ENCODE measurements at places on chromosomes 16 and 17.

DNA sequence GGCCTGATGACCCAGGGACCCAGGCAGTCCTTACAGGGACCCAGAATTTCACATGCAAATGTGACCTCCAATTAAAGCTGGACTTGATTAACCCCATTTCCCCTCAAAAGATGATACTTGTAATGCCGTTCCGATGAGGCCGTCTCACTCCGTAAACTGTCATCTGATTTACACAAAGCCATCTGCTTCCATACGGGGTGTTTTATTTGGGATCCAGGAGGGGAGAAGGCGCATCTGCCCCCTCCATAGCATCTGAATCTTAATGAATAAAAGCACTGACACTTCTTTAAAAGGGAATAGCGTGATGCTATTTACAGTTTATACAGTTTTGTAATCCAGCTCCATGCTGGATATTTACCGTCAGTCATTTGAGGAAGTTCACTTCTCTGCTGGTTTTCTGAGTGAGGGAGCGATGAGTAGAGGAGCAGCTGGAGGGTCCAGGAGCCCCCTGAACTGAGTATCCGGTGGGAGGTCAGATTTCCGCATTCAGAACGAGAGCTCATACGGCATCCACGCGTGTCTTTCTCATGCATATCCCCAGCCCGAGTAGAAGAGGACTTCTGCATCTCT, 452.7 kb downstream of the WWOX start:
- DNase-seq: no peak

GRCh38 chr16:84875846-84876245, 56.1 kb downstream of the CRISPLD2 start:
- no peak for DNase-seq

GRCh38 chr16:50932348-50932935, 190.6 kb downstream of the CYLD start:
- no peak for DNase-seq

- DNase-seq: no peak
Observed at GRCh38 chr16:17328932-17329331, 141.8 kb downstream of the XYLT1 start.

GRCh38 chr16:86553356-86553755, 1.7 kb downstream of the MTHFSD start:
- no peak for DNase-seq

DNA sequence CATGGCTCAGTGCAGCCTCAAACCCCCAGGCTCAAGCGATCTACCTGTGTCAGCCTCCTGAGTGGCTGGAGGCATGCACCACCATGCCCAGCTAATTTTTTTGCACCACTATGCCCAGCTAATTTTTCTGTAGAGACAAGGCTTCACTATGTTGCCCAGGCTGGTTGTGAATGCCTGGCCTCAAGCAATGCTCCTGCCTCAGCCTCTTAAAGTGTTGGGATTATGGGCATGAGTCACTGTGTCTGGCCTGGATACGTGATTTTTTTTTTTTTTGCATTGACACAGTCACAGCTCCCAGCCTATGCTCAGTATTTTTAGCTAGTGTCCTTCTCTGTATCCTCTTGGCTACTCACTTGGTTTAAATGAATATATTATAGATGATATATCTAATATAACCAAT, 377.0 kb upstream of the TNRC6C start:
- no peak for DNase-seq

- DNase-seq: no peak
Observed at GRCh38 chr16:4850211-4850610, 2.9 kb downstream of the UBN1 start.

- no peak for DNase-seq
Observed at GRCh38 chr16:4404967-4405696, 11.3 kb downstream of the CORO7 start.

GRCh38 chr16:48999508-48999907, 282.1 kb downstream of the CBLN1 start:
- no peak for DNase-seq

- DNase-seq: no peak
Observed at GRCh38 chr17:17609121-17609520, 17.6 kb upstream of the PEMT start.

DNA sequence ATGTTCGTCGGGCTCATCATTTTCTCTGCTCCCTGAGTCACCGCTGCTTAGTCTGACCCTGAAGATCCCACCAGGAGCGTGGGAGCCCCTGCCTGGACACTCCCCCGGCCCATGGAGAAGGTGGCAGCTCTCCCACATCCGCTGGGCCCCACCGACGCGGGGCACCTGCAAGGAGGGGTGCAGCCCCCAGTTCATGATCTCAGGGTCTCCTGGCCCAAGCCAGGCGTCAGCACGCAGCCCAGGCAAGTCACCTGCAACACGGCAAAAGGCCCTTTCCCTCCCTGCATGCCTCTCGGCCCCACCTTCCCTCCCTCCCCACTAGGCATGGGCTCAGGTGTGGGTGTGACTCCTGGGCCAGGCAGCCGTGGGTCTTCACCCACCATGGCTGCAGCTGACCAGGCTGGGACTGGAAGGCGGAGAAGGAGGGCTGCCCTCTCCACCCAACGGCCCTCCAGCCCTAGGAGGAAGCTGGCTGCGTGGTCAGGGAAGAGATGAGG, 9.7 kb upstream of the CHMP6 start:
- DNase-seq: no peak

DNA sequence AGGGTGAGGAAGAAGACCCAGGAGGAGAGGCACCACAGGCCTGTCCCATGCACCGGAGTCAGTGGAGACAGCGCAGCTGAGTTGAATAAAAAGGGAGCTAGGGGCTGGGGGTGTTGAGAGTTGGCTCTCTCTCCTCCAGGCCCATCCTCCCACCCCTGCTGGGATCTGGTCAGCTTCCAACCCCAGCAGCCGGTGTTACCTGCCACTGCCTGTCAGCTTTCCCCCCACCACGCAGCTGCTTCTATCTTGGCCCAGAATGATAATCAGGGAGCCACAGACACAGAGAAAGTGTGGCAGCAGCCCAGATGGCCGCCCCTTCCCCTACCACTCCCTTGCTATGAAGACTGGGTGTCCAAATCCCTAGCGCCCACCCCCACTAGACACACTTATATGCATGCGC, 120.6 kb upstream of the RPL38 start:
- no peak for DNase-seq

DNA sequence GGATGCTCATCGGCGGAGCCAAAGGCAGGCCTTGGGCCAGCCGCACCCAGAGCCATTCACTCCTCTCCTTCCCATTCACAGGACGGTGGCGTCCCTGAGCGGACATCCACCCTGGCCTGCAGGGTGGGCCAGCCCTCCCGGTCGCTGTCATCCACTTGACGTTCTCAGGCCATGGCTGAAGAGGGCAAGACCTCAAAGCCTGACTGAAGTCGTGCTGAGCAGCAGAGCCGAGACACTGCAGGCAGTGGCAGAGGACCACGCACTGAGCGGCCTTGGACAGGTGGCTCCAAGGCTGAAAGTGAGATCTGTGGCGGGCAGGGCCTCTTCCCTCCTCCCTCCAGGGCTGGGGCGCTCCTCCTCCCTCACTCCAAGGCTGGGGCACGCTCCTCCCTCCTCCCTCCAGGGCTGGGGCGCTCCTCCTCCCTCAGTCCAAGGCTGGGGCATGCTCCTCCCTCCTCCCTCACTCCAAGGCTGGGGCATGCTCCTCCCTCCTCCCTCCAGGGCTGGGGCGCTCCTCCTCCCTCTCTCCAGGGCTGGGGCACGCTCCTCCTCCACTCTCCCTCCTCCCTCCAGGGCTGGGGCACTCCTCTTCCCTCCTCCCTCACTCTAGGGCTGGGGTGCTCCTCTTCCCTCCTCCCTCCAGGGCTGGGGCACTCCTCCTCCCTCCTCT, 24.1 kb downstream of the GNPTG start:
- no peak for DNase-seq

GRCh38 chr17:14316126-14316832, 15.4 kb downstream of the HS3ST3B1 start:
- no peak for DNase-seq

DNA sequence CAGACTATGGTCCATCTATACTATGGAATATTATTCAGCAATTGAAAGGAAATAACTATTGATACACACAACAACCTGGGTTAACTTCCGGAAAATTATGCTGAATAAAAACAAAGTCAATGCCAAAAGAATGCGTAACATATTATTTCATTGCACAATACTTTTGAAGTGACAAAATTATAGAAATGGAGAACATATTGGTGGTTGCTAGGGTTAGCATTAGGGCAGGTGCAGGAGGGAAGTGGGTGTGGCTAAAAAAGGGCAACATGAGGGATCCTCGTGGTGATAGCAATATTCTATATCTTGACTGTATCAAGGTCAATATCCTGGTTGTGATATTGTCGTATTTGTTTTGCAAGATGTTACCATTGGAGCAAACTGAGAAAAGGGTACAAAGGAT, 34.9 kb downstream of the PIK3R5 start:
- DNase-seq: no peak

GRCh38 chr17:52227926-52228325, 69.4 kb upstream of the CA10 start:
- no peak for DNase-seq

- DNase-seq: no peak
Observed at GRCh38 chr17:4708436-4708835, 2.0 kb upstream of the ARRB2 start.

DNA sequence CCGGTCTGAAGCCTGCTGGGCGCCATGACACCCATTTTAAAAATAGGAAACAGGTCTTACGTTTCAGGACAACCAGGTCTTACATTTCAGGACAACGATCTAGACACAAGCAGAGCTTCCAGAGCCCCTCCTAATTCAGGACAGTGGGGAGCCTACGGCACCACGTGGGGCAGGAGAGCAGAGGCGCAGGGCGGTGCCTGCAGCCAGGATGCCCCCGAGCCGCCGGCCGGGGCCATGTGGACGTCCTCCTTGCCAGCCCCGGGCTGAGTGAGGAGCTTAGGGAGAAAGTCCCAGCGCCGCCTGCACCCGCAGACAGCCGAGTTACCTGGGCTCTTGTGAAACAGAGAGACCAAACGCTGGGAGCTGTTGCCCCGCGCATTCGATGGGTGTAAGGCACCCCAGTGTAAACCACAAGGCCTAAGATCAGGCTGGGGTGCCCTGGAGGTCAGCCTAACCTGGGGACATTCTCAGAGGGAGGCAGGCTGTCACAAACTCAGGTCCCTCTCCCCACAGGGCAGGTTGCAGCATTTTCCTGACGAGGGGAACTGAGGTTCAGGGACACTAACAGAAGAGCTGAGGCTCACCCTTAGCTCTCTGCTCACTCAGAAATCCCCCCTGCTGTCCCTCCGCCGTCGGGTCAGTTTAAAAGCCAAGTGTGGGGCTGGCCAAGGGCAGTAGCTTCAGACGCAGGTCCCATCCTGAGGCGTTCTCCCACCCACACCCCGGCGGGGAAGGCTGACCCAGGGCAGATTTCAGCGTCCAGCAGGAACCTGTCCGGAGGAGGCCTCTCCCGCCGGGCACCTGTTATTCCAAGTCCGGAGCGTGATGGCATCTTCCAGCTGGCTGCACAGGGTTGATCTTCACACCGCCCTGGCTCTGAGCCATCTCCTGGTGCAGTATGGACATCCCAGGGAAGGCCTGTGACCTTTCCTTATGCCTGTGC, 1.8 kb upstream of the NOTUM start:
- DNase-seq: no peak

- no peak for DNase-seq
Observed at GRCh38 chr16:69481901-69482341, 57.5 kb downstream of the CYB5B start.

GRCh38 chr16:50247123-50247905, 19.0 kb upstream of the ADCY7 start:
- no peak for DNase-seq

- no peak for DNase-seq
Observed at GRCh38 chr16:65510850-65511249, 389.0 kb upstream of the CDH11 start.

DNA sequence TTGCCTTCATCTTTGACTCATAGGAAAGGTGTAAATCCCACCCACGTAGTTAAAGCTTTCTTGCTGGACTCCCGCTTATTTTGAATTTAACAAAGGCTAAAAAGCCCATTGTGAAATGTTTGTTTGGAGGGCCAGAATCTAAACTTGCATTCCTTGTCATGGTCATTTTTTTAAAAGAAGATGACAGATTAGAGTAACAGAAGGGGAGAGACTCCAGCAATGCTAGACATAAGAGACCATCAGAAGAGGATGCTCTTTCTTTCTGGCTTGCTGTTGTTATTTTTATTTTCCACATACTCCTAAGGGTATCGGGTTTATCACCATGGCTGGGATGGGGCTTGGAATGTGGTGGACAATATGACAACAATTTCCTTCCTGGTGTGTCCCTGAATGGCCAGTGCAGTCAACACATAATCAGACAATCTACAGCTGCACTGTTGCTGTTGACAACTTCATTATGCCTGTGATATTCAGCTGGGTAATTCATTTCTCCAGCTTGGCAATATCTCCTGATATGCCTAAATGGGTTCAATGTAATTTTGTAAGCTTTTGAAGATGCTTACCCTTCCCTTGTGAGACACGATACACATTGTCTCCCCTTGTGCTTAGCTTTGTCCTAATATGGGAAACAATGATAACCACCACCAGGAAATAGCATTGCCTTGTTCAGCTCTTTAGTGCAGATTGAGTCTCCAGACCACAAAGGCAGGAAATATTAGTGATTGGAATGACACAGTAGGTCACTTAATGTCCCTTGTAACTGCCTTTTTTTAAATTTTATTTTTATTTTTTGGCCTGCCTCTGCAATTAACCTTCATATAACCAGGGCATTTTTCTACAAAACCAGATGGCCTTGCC, 164.3 kb downstream of the ANKFN1 start:
- DNase-seq: no peak

DNA sequence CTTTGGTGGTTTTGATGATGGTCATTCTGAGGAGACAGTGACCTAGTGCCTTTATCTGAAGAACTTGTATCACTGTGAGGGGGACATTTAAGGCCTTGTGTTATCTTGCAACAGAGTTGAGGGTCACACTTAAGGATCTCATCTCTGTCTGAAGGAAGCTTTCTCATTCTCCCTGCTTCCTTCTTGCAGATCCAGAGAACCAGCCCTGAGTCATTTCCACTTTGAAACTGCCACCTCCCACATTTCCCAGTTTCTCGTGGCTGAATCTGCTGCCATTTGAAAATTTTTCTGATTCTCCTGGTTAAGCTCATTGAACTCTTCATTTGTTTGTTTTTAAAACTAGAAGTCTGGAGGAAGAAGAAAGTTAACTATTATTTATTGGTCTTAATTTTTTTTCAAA, 190.2 kb upstream of the CDH11 start:
- DNase-seq: no peak

DNA sequence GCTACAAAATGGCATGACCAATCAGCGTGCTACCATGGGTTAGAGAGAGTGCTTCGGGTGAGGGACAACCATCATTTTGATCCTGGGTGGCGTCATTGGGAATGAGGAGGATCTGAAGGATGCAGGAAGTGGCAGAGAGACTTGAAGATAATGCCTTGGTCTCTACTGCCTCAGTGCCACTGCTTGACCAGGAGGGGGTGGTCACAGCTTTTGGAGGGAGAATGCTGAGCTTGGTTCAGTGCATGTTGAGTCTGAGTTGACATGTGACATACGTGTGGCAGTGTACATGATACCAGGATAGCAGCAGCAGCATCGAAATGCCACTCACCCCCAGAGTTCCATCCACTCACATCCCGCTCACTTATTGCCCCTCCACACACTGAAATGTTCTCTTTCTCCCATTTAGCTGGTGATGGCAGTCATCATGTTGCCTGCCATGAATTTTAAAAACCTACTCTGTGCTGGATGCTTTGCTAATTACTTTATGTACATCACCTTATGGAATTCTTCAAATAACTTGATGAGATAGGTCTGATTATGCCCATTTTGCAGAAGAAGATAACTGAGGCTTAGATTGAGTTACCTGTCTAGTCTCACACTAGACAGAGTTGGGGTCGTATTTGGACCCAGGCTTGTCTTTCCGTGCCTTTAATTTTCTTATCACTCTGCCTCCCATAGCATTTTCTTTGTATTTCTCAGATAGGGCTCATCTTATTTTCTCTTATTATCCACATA, 36.7 kb downstream of the ARSG start:
- no peak for DNase-seq

- DNase-seq: no peak
Observed at GRCh38 chr16:502179-502943, 25.2 kb upstream of the CAPN15 start.

Measured in activated CD8-positive, alpha-beta memory T cell treated with anti-CD3 and anti-CD28 coated beads for 1 hour (primary cell).